ENCODE measurements at places on chromosomes 7 and 10. TPM values are rescaled to one million over a fixed set of nuclear protein-coding genes. Genes with fewer than 3 reads are reported as not detected.

GRCh38 chr10:102597131-102597991 is 46.9 kb upstream of the TRIM8 start:
- DNase-seq, result no peak
- peaks cover 30% of the 10 kb centered on the region for H3K4me1 ChIP-seq
- H3K27me3 ChIP-seq, result no peaks in the 10 kb centered on the region
- peaks cover 33% of the 10 kb centered on the region for H3K36me3 ChIP-seq

GRCh38 chr10:58299580-58299979 is 30.6 kb downstream of the CISD1 start:
- no peaks in the 10 kb centered on the region for H3K36me3 ChIP-seq
- H3K27me3 ChIP-seq, result peaks cover 2% of the 10 kb centered on the region
- H3K4me3 ChIP-seq, result no peak overlapping the region
- no peak overlapping the region for H3K27ac ChIP-seq

- no peaks in the 10 kb centered on the region for H3K27me3 ChIP-seq
- H3K36me3 ChIP-seq, result no peaks in the 10 kb centered on the region
- peak; percentile 7 for DNase-seq
- no peak overlapping the region for H3K4me3 ChIP-seq
Observed at GRCh38 chr7:125136755-125137532, 207.3 kb upstream of the POT1 start.

DNA sequence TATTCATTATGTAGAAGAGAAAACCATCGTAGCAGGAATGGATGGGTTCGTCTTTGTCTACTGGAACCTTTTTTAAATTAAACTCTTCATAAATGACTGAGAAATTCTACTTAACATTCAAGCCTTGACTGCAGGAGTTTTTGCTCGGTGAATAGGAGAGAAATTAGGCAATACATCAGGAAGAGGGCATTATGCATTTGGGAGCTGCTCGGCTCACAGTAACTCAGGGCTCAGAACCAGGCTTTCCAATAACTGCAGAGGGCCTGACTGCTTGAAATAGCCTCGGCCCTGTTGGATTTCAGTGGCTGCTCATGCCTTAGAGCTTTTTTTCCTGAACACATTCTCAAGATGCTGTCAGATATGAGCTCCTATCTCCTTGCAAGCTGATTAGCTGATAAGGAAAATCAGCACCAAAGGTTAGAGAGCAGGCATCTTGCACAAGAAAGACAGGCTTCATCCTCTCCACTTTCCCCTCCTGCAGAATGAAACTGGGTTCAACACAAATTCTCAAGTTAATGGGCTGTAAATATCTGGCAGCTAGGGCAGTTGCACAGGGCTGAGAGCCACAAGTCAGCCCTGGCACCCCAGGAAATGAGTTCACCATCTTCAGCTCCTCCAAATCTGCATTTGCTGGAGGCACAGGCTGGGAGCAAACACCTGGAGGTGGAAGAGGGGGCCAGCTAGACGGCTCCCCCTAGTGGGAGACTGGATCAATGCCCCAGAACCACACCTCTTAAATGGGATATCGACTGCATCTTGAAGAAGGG is 24.3 kb downstream of the TECTB start:
- DNase-seq, result peak; percentile 43
- no peaks in the 10 kb centered on the region for H3K27me3 ChIP-seq
- H3K4me1 ChIP-seq, result no peaks in the 10 kb centered on the region

- no peaks in the 10 kb centered on the region for H3K36me3 ChIP-seq
- no peak overlapping the region for H3K4me3 ChIP-seq
- no peaks in the 10 kb centered on the region for H3K27me3 ChIP-seq
- H3K4me1 ChIP-seq, result peaks cover 10% of the 10 kb centered on the region
- peak; percentile 74 for DNase-seq
Observed at GRCh38 chr7:85070967-85071628, 115.8 kb downstream of the SEMA3D start.

DNA sequence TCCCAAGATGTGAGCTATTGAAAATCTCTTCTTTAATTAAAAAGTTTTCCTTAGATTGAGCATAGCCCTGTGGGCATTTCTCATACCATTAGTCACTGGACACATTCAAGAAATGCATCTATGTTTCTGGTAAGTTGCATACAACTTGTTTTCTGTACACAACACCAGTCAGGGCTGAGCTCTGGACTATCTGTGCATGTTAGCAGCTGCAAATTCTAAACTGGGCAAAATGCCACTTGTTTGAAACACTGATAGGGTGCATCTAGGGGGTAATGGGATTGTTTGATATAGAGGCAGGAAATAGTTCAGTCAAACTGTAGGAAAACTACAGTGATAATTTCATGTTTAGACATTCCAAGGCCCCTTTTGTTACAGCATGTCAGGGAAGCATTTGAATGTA is 145.6 kb upstream of the NPY start:
- H3K27me3 ChIP-seq, result no peaks in the 10 kb centered on the region
- no peak overlapping the region for H3K27ac ChIP-seq
- DNase-seq, result no peak
- H3K36me3 ChIP-seq, result no peaks in the 10 kb centered on the region

SIRT1 gene
- polyA plus RNA-seq, result 9.5 TPM

BPGM gene
- polyA plus RNA-seq, result 16.8 TPM

NUB1 gene
- polyA plus RNA-seq, result 27.2 TPM

NYAP1 gene
- polyA plus RNA-seq, result 1.5 TPM

IL6 gene
- 45.2 TPM for polyA plus RNA-seq

SLC39A12 gene
- polyA plus RNA-seq, result not detected
